ENCODE measurements at places on chromosomes 4 and X. TPM values are rescaled to one million over a fixed set of nuclear protein-coding genes. Genes with fewer than 3 reads are reported as not detected.

FAM9B gene
- not detected for polyA plus RNA-seq

IL2 gene
- not detected for polyA plus RNA-seq

RPA4 gene
- 0.18 TPM for polyA plus RNA-seq

HMGB3 gene
- polyA plus RNA-seq, result 14.9 TPM

SAGE1 gene
- not detected for polyA plus RNA-seq

MAGED4 gene
- polyA plus RNA-seq, result 1.5 TPM

AIFM1 gene
- 16.3 TPM for polyA plus RNA-seq

CXXC4 gene
- polyA plus RNA-seq, result 0.09 TPM

All from esophagus (tissue), 2 donors.